Osteoblast (primary cell): ENCODE measurements at places on chromosomes 13 and 19. TPM values are rescaled to one million over a fixed set of nuclear protein-coding genes. Genes with fewer than 3 reads are reported as not detected.

Gene LILRA1
- total RNA-seq, result not detected in 2 replicates

Gene PNMA8B
- total RNA-seq, result 0.72 and 1.2 TPM in 2 replicates

DNA sequence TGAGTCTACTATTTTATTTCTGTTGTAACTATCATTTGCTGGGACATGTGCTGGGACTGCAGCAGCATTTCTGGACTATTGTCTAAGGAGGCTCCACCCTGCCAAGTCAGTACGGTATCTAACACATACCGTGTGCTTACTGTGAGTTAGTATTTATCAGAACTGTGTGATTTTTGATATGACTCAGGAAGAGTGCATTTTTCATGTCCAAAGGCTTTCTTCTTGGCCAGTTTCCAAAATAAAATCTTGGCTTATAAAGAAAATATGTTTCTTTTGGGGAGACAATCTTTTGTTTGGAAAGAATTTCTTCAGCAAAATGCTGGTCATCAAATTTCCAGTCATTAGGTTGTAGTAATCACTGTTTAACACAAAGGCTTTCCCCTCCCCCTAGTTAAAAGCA is 11.6 kb downstream of the PARP4 start:
- DNase-seq, result peak; percentile 78

GRCh38 chr19:17949956-17950309 is 17.0 kb upstream of the KCNN1 start:
- no peak for DNase-seq

DNA sequence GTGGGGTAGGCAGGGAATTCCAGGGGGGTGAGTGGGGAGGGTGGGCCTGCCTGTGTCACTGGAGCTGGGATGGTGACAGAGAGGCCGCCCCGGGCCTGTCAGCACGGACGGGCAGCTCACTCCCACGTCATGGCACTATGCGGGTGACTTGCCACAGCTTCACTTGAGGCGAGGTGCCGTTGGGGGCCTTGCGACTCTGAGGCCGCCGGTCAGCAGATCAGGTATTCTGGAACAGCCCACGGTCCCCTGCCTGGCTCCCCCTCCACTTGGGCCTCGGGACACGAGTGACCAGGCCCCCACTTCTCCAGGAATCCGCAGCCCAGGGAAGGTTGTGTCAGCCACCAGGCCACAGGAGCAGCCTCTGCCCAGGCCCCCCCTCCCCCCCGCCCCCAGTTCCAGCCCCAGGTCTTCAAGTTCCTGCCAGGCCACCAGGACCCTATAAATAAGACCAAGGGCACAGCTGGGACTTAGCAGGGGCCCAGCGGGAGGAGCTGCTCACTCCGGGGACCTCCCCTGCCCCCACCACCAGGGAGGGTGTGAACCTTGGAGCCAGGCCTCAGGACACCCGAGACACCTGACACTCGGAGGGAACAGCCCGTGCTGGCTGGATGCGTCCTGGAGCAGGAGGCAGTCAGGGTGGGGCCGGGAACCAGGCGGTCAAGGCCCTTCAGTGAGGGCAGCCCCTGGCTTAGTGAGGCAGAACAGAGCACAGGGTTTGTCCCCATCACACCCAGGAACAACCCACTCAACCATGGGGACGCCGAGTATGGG is 2.7 kb upstream of the MIDN start:
- DNase-seq, result no peak
